ENCODE measurements at places on chromosomes 4 and X.

GRCh38 chr4:32161392-32161791, 1441.2 kb downstream of the PCDH7 start:
- no peak for DNase-seq

- no peak for DNase-seq
Measured at GRCh38 chr4:14925471-14925870, 76.8 kb upstream of the CPEB2 start.

DNA sequence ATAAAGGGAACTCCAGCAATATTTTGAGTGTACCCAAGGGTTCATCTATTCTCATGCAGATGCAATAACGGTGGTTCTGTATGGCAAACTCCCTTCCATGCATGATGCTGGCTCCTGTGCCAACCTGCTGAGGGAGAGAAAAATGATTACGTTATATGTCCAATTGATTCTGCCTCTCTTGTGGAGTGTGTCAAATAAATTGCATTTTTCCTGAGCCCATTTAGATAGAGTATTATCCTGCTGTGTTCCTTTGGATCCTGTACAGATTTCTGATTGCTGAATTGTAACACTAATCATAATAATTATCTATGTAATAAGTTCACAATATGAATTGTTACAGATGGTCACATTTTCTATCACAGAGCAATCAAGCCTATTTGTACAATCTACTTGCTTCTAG, 821.7 kb downstream of the C4orf33 start:
- DNase-seq = no peak

- no peak for DNase-seq
Measured at GRCh38 chr4:183297675-183298074, 22.4 kb downstream of the CLDN22 start.

- no peak for DNase-seq
Measured at GRCh38 chr4:177396352-177396751, 45.9 kb downstream of the AGA start.

DNA sequence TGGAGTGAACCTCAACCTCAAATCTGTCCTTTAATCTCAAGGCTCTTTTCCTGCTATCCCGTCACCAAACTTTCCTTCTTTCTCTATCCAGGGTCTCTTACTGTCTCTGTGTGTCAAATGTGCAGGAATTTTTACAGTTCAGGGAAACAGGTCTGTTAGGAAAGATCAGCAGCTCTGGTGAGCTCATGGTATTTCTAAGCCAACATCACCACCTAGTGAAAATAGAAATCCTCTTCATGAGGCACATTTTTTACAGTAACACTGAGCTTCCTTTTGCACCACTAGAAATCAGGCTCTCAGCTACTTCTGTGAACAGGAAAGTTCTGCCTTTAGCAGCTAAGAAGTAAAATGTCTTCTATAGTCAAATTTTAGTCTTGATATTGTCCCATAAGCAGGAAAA, 39.6 kb downstream of the NUDT11 start:
- no peak for DNase-seq

DNA sequence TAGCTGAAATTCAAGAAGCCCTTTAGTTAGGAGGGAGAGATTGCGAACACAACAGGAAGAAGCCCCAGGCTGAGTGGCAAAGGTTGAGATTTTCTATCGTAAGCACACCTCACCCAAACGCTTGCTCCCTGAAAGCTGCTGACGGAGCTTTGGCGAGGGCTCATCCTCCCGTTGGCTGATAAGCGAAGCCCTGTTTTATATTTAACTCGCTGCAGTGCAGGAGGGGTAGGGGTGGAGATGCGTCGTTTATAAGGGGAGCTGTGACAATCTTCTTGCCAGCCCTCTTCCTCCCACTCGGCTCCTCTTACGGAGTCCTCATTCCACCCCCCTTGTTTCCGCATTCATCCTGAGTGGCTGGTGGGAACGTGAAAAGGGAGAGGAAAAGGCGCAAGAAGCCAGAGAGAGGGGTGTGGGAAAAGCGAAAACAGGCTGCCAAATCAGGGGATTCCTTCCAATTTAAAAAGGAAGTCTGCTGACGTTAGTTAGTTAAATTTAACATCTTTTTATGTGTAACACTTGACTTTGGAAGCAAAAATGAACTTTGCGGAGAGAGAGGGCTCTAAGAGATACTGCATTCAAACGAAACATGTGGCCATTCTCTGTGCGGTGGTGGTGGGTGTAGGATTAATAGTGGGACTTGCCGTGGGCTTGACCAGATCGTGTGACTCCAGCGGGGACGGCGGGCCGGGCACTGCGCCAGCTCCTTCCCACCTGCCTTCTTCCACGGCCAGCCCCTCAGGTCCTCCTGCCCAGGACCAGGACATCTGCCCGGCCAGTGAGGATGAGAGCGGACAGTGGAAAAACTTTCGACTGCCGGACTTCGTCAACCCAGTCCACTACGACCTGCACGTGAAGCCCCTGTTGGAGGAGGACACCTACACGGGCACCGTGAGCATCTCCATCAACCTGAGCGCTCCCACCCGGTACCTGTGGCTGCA, at the start of gene ENPEP:
TSS of gene ENPEP (plus strand) at position 275 of the 938 bp plus-strand sequence. CDS start at position 535, 260 bp downstream.
- no peak for DNase-seq

DNA sequence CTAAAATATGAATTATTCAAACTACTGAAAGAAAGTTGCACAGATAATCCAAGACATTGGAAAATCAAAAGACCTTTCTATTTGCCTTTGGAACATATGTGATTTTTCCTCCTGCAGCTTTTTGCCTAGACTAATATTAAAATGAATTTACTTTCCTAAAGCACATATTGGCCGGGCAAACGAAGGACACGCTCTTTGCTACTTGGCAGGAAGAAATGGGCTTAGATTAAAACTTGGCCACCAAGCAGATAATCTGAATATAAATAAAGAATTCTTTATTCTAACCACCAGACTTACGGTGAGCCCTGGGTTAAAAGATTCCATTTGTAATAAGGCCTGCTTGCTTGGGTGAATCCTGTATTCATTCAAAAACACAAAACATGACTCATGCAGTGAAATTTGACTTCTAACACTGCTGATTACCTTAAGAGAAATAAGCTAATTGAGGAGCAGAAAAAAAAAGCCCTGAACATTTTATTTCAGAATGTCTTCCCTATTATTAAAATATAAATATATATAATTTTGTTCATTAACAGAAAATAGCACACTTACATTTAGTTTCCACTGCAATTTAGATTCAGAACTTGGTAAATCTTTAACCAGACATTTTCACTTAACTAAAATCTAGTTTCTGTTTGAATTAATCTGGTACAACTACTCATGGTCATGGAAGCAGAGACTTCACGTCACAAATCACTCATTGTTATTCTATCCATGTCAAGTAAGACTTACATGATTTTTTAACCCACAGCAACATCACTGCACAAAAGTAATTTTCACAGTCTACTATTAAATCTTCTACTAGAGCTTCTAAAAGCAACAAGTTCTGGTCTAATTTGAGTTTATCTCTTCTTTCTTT, 116.1 kb upstream of the PLAC1 start:
- DNase-seq = no peak

- DNase-seq = no peak
Measured at GRCh38 chr4:164384416-164384815, 369.5 kb upstream of the SMIM31 start.

Measured in RPMI8226 (cell line).